ENCODE measurements at places on chromosomes 11 and 22.
A peak's percentile ranks its signal among the peaks of the same experiment; 100 is the strongest.

- peak; percentile 53 for DNase-seq
These were observed 23.1 kb upstream of the GNB1L start for GRCh38 chr22:19877626-19878339.

- DNase-seq, result no peak
These were observed 41.3 kb downstream of the CECR2 start for GRCh38 chr22:17410576-17410975.

DNA sequence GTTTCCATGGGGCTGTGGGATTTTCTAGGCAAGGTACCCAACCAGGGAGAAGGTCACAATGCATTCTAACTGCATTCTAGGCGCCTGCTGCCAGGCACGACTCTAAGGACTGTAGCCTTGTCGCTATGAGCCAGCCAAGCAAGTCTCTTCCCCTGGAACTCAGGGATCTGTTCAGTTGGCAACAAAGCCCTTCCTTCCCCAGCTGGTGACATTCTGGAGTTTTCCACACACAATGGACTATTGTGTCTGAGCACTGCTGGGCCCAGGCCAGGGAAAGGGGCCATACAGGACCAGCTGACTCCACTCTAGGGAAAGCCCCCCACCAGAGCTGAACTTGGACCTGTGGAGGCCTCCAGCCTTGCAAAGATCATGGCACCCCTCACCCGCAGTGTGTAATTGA is 116.8 kb downstream of the RRAS2 start:
- DNase-seq, result no peak

DNA sequence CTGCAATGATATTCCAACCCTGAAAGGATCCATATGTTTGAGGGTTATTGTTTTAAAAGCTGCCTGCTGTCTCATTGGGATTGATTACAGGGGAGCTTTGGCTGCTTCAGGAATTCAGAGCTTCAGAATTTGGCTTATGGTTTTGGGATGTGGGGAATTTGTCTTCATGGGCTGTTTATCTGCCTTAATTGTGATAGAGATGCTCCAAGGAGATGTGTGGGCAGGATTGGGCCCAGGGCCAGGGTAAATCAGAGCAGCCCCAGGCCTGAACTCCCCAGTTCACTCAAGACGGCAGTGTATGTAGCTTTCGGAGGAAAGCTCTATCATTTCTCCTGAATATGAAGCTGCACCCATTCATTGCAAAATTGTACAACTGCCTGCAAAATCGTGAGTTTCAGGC is 88.5 kb downstream of the ALX4 start:
- DNase-seq, result no peak

DNA sequence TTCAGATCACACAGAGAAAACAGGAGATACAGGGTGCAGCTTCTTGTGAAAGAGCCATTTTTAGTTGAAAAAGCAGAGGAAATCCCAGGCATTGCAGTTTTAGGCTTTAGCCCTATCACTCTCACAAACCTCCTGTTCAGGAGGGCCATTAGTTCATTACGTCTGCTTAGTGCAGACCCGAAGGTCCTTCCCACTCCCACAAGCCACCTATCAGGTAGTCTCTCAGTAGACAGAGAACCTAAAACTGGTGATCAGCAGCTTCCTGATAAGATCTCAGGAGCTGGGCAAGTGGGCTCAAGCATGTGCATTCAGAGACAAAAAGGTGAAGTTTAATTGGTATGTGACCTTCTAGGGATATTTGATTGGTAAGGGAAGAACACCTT is 4.3 kb downstream of the GLYAT start:
- no peak for DNase-seq

DNA sequence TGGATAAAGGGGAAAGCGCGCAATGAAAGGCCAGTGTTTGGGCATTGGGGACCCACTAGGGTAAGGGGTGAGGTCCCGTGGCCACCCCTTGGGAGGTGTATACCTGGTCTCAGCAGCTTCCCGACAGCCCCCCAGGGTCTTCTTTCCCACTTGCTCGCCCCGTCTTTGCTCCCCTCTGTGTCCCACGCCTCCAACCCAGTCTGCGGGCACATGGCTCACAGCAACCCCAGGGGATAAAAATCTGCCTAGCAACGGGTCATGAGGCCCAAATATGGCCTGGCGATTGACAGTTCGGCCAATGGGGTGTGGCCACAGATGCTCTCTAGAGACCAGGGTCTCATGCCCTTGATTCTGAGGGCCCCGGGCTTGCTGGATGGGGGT is 41.6 kb downstream of the AHNAK start:
- peak; percentile 16 for DNase-seq

DNA sequence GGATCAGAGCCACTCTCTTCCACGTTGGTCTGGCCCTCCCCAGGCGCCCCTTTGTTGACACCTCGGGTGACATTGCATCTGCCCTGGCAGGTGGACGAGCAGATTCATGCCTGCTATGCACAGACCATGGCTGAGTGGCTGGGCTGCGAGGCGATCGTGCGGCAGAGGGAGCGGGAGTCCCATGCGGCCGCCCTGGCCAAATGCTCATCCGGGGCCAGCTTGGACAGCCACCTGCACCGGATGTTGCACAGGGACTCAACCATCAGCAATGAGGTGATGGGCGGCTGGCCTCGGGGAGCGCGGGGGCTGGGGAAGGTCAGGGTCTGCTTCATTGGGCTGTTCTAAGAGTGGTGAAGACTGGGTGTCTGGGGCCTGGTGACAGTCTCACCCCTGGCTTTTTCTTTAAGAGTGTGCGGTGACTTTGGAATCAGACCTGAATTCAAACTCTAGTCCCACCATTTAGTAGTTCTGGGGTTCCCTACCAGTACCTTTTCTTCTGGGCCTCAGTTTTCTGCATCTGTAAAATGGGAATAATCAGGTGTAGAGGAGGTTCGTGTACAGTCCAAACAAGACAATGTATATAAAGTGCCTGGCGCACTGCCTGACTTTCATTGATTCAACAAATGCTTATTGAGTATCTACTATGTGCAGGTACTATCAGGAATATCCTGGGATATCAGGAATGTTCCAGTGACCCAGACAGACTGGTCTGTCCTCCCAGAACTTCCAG is 53.0 kb downstream of the LHFPL7 start:
- no peak for DNase-seq

Measured in brain microvascular endothelial cell (primary cell).